Natural killer cell treated with Interleukin-12 subunit alpha and Interleukin-12 subunit beta and Interleukin-15 and Interleukin-18, amount 100 ng/mL, for 72 hours (primary cell): ENCODE measurements at places on chromosomes 5 and 9. TPM values are rescaled to one million over a fixed set of nuclear protein-coding genes. Genes with fewer than 3 reads are reported as not detected.

GRCh38 chr9:37466037-37466709 is 923 bp upstream of the ZBTB5 start:
- H3K36me3 ChIP-seq: no peaks in the 10 kb centered on the region
- peaks cover 34% of the 10 kb centered on the region for H3K4me1 ChIP-seq
- peak overlapping the region; percentile 93 for H3K27ac ChIP-seq

- H3K4me1 ChIP-seq: no peaks in the 10 kb centered on the region
- H3K4me3 ChIP-seq: no peak overlapping the region
- H3K27me3 ChIP-seq: no peaks in the 10 kb centered on the region
- DNase-seq: no peak
Measured at GRCh38 chr9:116952436-116952810, 265.3 kb downstream of the TRIM32 start.

GRCh38 chr9:91391818-91392217 is 30.1 kb upstream of the AUH start:
- no peaks in the 10 kb centered on the region for H3K27me3 ChIP-seq
- H3K36me3 ChIP-seq: no peaks in the 10 kb centered on the region
- no peak overlapping the region for H3K4me3 ChIP-seq
- H3K4me1 ChIP-seq: peaks cover 17% of the 10 kb centered on the region

- no peak for DNase-seq
- no peaks in the 10 kb centered on the region for H3K4me1 ChIP-seq
- H3K27me3 ChIP-seq: no peaks in the 10 kb centered on the region
- H3K4me3 ChIP-seq: no peak overlapping the region
- peak overlapping the region; percentile 10 for H3K27ac ChIP-seq
- no peaks in the 10 kb centered on the region for H3K36me3 ChIP-seq
Measured at GRCh38 chr5:172925336-172925948, 33.8 kb upstream of the RPL26L1 start.

- no peak for DNase-seq
- no peak overlapping the region for H3K27ac ChIP-seq
- peaks cover 6% of the 10 kb centered on the region for H3K4me1 ChIP-seq
- no peaks in the 10 kb centered on the region for H3K27me3 ChIP-seq
Measured at GRCh38 chr5:37316027-37316426, 54.9 kb downstream of the NUP155 start.

- no peak overlapping the region for H3K4me3 ChIP-seq
- H3K27me3 ChIP-seq: no peaks in the 10 kb centered on the region
- no peaks in the 10 kb centered on the region for H3K4me1 ChIP-seq
- no peak overlapping the region for H3K27ac ChIP-seq
- DNase-seq: no peak
Measured at GRCh38 chr9:12702160-12702758, 9.1 kb downstream of the TYRP1 start.

- no peaks in the 10 kb centered on the region for H3K4me1 ChIP-seq
- no peaks in the 10 kb centered on the region for H3K36me3 ChIP-seq
Measured at GRCh38 chr5:123285122-123286023, 137.8 kb downstream of the CEP120 start.

DNA sequence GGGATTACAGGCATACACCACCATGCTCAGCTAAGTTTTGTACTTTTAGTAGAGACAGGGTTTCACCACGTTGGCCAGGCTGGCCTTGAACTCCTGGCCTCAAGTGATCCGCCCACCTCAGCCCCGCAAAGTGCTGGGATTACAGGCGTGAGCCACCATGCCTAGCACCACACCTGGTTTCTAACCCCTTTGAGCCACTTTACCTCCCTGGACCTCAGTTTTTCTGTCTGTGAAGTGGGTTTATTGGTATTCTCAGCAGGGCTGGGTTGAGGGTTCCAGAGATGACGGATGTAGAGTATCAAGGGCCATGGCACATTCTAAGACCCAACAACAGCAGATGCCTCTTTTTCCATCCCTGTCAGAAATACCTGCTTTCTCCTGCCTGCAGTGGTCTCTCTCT is 38.6 kb downstream of the AMBP start:
- H3K36me3 ChIP-seq: no peaks in the 10 kb centered on the region
- H3K27ac ChIP-seq: no peak overlapping the region
- H3K4me1 ChIP-seq: no peaks in the 10 kb centered on the region
- H3K27me3 ChIP-seq: no peaks in the 10 kb centered on the region

DNA sequence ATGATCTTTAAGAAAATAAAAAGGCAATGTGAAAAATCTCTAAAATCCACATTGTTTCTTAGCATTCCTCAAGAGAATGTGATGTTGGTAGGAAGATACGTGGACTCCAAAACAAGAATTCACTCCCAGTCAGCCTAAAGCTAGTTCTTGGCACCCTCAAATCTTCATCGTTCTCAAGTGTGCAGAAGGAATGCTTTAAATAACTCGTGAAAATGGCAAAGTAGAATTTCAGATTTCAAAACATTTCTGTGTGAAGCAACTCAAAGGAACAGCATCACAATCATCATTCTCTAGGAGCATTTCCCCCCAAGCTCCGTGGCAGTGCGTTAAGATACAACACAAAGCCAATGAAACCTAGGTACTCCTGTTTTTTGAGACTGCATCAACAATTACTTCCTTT is 185.1 kb upstream of the DMAC1 start:
- no peaks in the 10 kb centered on the region for H3K36me3 ChIP-seq
- peaks cover 29% of the 10 kb centered on the region for H3K4me1 ChIP-seq
- peaks cover 22% of the 10 kb centered on the region for H3K27me3 ChIP-seq
- H3K27ac ChIP-seq: no peak overlapping the region
- no peak overlapping the region for H3K4me3 ChIP-seq

DNA sequence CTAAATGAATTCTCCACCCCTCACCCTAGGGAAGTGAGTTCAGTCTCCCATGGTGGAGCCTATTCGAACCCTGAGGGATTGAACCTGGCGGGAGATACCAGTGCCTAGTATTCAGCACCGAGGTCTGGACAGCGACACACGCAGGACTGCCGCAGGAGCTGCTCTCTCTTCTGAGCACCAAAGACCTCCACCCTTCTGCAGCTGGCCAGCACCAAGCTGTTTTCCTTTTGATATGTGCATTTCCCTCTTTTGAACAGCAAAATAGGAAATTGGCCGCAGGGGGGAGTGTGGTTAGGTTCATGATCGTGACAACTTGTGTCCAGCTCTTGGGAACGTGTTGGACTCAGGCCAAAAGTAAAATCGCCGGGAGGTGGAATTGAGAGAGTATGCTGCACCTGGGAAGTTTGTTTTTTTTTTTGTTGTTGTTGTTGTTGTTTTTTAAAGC is 1.2 kb upstream of the PCSK1 start:
- no peak for DNase-seq
- no peak overlapping the region for H3K4me3 ChIP-seq
- H3K27me3 ChIP-seq: peaks cover 46% of the 10 kb centered on the region

DNA sequence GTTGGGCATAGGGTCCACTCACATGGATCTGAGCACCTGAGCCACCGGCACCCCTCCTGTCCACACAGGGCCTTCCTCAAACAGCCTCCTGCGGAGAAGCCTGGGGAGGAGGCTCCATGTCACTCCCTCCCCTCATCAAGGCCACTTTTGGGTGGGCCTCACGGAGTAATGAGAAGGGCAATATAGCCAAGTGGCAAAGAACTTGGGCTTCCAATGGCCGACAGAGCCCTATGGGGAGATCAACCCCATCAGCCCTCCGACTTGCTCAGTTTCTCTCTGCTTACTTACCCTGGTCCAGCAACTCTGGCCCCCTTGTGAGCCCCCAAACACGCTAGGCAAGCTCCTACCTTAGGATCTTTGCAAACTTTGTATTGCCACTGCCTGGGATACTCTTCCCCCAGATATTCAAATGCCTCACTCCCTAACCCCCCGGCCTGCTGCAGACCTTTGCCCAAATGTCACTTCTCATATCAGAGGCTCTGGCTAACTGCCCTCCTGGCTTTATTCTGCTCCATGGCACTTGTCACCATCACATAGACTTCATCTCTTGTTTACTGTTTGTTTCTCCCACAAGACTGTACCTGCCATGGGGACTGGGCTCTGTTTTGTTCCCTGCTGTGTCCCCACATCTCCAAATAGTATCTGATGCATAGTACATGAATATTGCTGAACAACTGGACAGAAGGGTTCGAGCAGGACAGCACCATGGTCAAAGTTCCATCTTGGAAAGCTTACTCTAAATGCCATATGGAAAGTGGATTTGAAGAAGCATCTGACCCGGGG is 220.8 kb downstream of the FSTL4 start:
- no peak overlapping the region for H3K27ac ChIP-seq
- DNase-seq: no peak
- H3K27me3 ChIP-seq: peaks cover 29% of the 10 kb centered on the region
- no peaks in the 10 kb centered on the region for H3K36me3 ChIP-seq
- H3K4me3 ChIP-seq: no peak overlapping the region

GRCh38 chr9:106773750-106774149 is 89.2 kb upstream of the ZNF462 start:
- no peak overlapping the region for H3K4me3 ChIP-seq
- H3K27ac ChIP-seq: no peak overlapping the region
- H3K27me3 ChIP-seq: peaks cover 3% of the 10 kb centered on the region
- no peak for DNase-seq
- H3K36me3 ChIP-seq: no peaks in the 10 kb centered on the region

- DNase-seq: no peak
- H3K36me3 ChIP-seq: no peaks in the 10 kb centered on the region
- no peaks in the 10 kb centered on the region for H3K4me1 ChIP-seq
Measured at GRCh38 chr9:78685471-78685870, 388.5 kb downstream of the PSAT1 start.

DNA sequence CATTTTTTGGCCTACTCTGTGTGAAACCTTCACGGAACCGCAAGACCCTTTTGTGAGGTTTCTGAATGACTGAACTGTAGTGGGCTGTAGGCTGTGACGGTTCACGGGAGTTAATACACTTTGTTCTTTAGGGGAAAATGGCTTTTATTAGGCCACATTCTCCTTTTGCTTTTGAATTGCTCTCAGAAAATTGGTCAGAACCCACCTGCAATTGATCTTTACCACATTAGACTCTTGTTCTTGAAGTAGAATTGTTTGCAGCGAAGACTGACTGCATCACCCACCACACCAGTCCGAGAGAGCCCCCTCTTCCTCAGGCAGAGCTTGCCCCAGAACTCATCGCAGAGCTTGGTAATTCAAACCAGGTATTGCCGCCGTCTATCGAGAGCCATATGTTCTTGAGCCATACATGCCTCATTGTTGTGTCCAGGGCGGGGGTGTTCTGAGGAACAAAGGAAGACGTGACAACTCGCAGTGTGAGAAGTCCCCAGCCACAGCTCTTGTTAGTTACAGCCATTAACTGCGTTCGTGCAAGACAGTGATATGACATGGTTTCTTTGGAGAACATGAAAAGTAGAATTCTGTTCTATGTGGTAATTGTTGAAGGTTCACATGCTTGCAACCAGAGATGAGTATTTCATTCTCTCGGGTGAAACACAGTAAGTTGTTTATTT is 166.4 kb upstream of the OTULINL start:
- H3K4me1 ChIP-seq: peaks cover 51% of the 10 kb centered on the region
- peak overlapping the region; percentile 82 for H3K4me3 ChIP-seq
- DNase-seq: no peak

- peaks cover 18% of the 10 kb centered on the region for H3K27me3 ChIP-seq
- H3K36me3 ChIP-seq: peaks cover 5% of the 10 kb centered on the region
Measured at GRCh38 chr5:180589771-180590542, 1.3 kb downstream of the SCGB3A1 start.

DNA sequence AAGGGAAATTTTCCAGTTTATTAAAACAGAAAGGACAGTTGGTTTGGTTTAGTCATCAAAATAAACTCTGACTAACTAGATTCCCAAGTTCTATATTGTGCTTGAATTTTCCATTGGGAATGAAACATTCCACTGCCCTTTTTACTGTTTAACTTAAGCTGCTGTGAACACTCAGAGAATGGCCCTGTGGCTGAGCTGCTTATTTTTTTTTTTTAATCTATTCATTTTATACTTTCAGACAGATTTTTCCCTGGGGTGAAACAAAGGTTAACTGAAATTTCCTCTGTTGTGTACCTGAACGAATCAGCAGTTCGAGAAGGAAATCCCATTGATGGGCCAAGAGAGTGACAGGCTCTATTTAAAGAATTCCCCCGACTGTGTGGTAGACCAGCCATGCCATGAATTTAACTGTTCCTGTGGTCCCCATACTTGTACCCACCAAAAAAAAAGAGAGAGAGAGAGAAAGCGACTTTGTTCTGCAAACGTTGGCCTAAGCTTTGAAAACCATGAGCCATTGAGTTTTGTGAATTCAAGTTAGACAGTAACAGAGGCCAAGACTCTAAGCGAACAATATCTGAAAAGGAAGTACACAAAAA is 138.7 kb upstream of the GRHPR start:
- H3K27ac ChIP-seq: no peak overlapping the region
- DNase-seq: no peak
- no peaks in the 10 kb centered on the region for H3K4me1 ChIP-seq
- no peak overlapping the region for H3K4me3 ChIP-seq
- H3K27me3 ChIP-seq: no peaks in the 10 kb centered on the region

DNA sequence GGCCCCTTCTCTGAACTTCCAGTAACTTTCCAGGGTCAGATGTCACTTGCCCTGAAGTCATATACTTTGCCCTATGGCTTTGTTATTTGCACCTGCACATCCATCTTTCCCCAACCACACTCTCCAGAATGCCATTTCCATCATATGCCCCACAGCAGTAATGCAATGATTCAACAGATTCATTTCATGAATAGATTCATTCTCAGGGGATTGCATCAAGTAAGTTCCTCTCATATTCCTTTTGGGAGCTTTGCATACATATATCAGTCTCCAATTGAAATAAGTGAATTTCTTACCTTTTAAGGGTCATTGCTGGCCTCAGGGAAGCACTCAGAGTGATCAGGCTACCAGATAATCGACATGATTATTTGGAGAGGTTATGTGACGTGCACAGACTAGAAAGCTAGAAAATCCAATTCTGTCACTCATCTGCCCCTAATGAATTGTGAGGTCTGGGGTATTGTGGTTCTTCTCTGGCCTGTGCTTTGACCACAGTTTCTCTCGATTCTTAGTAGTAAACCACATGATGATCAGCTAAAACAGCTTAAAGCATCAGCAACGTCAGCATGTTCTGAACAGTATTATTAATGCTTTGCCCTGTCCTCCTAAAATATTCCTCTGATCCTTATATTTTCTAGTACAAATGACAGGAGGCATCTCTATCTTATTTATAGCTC is 179.9 kb downstream of the ATPSCKMT start:
- H3K27me3 ChIP-seq: no peaks in the 10 kb centered on the region
- H3K27ac ChIP-seq: no peak overlapping the region
- H3K4me1 ChIP-seq: no peaks in the 10 kb centered on the region
- no peak overlapping the region for H3K4me3 ChIP-seq

- no peak overlapping the region for H3K4me3 ChIP-seq
- H3K4me1 ChIP-seq: no peaks in the 10 kb centered on the region
- H3K36me3 ChIP-seq: no peaks in the 10 kb centered on the region
- H3K27ac ChIP-seq: no peak overlapping the region
Measured at GRCh38 chr9:75739884-75740611, 150.4 kb upstream of the PCSK5 start.

MCTP1 gene
- total RNA-seq: 11.2 TPM

ZBTB34 gene
- total RNA-seq: 11.9 TPM

C6 gene
- total RNA-seq: not detected

KIF12 gene
- not detected for total RNA-seq

ZDHHC11B gene
- total RNA-seq: not detected

EMB gene
- 70.5 TPM for total RNA-seq

IFNA2 gene
- not detected for total RNA-seq

GFPT2 gene
- not detected for total RNA-seq
